ENCODE measurements at places on chromosomes 6 and 20. TPM values are rescaled to one million over a fixed set of nuclear protein-coding genes. Genes with fewer than 3 reads are reported as not detected.
A peak's percentile ranks its signal among the peaks of the same experiment; 100 is the strongest.

BHLHE23 gene
- polyA plus RNA-seq = not detected

CST2 gene
- not detected for polyA plus RNA-seq

DNA sequence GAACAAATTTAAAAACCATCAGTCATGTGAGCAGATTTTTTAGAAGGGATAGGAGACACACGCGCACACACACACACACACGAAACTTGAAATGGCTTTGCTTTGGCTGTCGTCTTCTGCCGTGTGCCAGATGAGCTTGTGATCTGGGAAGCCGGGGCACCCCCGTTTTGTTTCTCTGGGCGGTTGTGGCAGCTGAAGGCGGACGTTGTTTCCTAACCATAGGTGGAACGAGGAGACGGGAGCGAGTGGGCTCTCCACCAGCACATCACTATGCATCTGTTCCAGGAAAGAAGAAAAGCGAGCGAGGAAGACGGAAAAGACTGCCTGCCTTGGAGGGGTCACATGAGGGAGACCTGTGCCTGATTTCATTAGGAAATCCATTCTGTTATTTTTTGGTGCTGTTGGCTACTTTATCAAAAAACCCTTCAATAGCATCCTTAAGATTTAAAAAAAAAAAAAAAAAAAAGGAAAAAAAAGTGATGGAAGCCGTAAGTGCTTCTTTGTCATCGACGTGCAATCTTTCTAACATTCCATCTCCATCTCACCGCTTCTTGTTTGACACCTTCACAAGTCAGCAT, 142.1 kb downstream of the DTNBP1 start:
- no peak for DNase-seq

DNA sequence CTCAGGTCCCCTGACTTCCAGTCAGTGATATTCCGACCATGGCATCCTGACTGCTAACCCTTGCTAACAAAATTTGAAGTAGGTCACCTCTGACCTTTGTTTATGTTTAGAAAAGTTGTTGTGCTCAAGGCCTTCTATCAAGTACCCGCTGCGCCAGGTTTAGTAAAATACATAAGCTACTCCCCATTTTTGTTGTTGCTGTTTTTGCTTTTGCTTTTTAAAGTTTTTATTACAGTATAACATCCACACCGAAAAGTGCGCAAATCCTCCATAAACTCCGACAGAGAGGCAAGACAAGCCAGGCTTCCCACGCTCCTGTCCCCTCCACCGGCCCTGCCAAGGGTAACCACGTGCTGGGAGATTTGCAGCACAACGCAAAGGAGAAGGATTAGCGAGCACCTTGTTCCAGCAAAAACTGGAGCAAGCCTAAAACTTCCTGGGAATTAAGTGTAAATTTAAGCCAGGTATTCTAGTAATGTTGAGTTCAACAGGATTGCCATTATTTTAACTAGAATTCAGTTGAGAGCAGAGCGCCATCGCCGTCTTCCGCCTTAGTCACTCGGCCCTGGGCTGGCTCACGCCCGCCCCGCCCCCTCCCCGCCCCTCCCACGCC, 17.8 kb upstream of the HMGN4 start:
- DNase-seq = no peak

- DNase-seq = no peak
Measured at GRCh38 chr6:105884011-105884410, 202.1 kb upstream of the PRDM1 start.

GRCh38 chr20:31967830-31968249, at the start of gene XKR7:
Gene XKR7 (plus strand): TSS chr20:31968151. CDS start chr20:31968176, 25 bp downstream.
- no peak for DNase-seq

GRCh38 chr6:17039266-17039665, 62.6 kb upstream of the STMND1 start:
- DNase-seq = no peak

DNA sequence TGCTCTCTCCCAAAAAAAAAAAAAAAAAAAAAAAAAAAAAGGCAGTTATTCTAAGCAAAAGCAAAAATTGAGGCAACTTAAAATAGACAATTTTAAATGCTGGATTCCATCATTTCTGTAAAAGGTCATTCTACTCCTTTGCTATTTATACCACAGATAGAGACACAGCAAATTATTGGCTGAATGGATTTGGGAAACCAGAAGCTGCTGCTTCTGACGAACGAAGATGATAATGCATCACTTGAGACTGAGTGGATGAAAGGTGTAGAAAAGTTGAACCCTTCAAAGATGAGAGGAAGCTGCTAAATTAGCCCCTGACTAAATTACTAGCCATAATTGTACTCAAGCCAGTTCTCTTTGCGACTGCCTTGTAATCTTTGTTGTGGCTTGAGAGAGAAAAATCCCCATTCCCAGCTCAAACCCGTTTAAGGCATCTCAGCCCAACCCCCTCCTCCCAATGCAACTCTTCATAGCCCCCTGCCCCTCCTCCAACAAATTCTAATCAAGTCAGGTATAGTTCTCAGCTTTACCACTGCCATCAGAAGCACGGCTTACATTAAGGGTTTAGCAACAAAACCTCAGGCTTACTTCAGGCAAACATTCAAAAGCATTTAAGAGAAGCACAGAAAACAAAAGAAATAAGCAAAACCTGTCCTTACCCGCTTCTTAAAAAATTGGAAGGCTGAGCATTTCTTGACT, 1.0 kb downstream of the SGK1 start:
- DNase-seq = no peak

PAX1 gene
- polyA plus RNA-seq = not detected

GRCh38 chr6:148533309-148534107, 190.9 kb downstream of the SASH1 start:
- no peak for DNase-seq

DNA sequence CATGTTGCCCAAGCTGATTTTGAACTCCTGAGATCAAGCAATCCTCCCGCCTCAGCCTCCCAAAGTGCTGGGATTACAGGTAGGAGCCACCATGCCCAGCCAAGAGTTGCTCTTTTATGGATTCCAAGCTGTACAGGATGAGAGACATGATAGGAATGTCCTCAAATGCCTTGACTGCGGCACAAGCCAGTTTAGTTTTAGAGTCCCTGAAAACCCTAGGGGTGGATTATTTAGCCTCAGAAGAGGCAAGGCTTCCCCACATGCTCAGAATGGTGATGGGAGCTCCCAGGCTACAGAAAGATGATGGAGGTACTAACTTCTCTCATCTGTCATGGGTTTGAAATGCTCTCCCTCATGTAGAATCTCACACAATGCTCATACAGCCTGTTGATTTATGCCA, 280.5 kb upstream of the PRND start:
- no peak for DNase-seq

- no peak for DNase-seq
Measured at GRCh38 chr6:16949716-16950115, 152.1 kb upstream of the STMND1 start.

GRCh38 chr6:10951675-10952282, 64.9 kb downstream of the SYCP2L start:
- peak; percentile 20 for DNase-seq

DNA sequence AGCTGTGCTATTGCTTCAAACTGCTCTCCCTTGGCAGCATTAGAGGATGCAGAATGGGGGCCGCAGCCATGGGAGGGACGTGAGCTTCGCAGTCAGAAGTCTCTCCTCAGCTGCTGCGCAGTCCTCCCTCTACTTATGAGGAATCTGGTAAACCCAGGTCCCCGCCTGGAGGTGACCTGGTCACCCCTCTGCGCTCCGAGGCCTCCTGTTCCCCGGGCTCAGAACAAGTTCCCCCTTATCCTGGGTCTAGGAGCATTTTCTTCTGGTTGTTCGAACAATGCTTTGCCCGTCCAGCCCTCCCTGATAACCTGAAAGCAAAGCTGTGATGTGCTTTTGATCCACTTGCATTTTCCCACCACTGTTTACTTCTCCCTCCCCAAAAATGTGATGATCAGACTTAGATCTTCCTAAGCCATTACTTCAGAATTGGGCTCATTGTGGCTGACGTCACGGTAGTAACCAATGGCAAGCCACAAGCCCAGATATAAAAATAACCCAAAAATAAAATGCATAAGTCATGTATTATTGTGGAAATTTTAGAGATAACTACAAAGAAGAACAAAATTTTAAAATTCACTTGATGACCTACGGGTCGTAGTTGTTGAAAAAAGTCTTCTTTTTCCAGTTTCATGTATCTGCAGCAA, 80.7 kb downstream of the SERAC1 start:
- DNase-seq = no peak

TP53TG5 gene
- polyA plus RNA-seq = 1.4 TPM

- DNase-seq = no peak
Measured at GRCh38 chr20:22974354-22974753, 60.8 kb upstream of the SSTR4 start.

DNA sequence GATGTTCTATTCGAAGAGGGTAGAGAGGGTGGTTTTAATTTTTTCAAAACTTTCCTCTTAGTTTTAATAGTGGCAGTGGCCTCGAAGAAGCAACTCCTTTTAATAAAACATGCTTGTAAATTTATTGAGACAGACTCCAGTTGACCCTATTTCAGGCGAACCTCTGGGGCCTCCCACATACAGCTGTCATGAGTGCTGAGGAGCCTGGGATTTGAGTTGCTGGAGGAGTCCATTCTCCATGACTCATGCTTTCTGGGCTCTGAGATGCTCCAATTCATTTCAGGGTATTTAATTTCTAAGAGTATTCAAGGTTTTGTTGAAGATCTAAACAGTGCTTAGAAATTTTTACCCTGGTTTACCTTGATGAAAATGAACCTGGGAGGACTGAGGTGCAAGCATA, 580.4 kb downstream of the CBLN4 start:
- no peak for DNase-seq

DNA sequence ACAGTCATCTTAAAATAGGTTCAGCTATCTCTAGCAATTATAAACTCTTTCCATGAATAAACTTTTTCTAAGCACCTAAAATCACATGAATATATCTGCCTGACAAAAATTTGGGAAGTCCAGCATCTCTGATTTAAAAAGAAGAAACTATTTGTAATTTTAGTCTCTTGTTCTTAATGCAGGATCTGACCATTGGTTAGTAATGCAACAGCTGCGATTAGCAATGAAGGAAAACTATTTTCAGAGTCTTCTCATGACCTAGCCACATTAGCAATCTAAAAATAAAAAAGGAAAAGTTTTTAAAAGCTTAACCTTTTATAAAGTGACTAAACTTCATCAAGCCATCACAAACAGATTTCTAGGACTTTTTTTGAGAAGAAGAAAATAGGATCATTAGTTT, 97.5 kb downstream of the PTPRK start:
- DNase-seq = no peak

DNA sequence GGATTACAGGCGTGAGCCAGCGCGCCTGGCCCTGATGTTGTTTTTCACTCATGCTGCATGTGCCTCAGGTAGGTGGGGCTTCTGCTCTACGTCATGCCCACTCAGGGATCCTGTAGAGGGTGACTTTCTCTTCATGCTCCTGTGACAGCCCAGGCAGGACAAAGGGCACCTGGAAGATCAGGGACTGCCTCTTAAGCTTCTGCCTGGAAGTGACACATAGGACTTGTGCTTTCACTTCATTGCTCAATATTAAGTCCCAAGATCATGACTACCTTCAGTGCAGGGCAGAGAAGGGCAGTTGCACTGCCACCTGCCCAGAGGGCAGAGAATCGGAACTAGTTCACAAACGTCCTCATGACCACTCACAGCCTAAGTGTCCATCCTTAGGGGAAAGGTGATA, 249.5 kb upstream of the SULF2 start:
- DNase-seq = no peak

- DNase-seq = no peak
Measured at GRCh38 chr6:52046456-52046855, 41.0 kb downstream of the PKHD1 start.

DNA sequence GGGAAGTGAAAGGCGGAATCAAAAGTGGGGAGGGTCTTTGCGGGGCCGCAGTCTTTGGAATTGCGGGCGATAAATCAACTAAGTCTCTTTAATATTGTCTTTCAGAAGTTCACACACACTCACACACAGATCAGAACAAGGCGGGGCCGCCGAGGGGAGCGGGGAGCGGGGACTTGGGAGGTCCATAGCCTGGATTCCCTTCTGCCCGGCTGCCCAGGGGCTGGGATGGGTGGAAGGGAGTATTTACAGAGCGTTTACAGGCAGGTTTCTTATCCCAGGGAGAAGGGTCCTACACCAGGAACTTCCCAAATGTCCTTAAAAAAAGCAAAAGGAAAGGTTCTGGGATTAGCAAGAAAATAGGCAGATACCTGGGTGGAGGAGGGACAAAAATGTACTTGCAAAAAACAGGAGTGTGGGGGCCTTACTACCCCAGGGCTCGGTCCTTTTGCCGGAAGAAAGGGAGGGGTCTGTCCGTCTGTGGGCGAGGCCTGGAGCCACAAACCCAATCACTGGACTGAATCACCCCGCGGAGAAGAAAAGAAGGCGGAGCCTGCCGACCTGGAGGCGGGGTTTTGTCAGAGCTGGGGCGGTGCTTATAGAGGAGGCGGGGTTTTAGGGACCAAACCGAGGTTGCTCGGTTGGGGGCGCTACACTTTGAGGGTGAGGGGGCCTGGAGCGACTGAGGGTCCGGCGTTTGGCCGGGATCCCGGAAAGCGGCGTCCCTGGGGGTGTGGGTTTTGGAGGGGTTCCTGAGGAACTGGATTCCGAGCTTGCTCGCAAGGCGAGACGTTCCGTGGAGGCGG, 3.2 kb downstream of the PRRT1 start:
- peak; percentile 75 for DNase-seq

DNA sequence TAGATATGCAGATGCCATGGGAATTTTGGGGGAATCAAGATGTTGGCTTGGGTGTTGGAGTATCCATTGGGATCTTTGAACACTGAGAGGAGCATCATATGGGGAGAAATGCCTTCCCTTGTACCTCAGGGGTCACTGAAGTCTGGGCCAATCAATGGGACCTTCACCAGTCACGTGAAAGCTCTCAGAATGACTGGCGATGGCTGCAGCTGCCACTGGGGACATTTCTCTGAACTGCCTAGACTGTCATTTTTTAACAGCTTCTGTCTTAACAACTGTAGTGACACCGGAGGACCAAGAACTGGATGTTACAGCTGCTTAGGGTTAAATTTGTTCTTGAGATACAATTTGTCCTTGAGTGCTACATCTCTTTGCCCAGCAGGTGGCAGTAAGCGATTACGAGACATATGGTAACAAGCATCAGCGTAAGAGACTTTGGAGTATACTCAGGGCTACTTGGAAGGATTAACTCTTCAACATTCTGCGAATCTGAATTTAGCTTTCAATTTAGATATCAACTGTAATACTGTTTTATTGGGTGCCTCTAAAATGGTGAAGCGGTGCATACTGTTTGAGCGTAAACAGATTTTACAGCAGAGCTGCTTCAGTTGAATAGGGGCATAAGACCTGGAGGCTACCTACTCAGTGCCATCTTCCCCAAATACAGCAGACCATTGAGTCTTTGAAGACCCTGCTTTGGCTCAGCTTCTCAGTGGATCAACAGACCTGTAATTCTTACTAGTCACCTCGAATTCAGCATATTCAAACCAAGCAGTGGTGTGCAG, 36.0 kb downstream of the CCN2 start:
- peak; percentile 58 for DNase-seq

IL17A gene
- polyA plus RNA-seq = not detected

- no peak for DNase-seq
Measured at GRCh38 chr20:13868331-13868730, 83.5 kb downstream of the NDUFAF5 start.

GRCh38 chr20:37276494-37277252, 12.8 kb upstream of the MANBAL start:
- peak; percentile 52 for DNase-seq

LTA gene
- polyA plus RNA-seq = 0.45 TPM
